Left forelimb (tissue), 1 donor: ENCODE measurements at places on chromosomes 1 and 21.

DNA sequence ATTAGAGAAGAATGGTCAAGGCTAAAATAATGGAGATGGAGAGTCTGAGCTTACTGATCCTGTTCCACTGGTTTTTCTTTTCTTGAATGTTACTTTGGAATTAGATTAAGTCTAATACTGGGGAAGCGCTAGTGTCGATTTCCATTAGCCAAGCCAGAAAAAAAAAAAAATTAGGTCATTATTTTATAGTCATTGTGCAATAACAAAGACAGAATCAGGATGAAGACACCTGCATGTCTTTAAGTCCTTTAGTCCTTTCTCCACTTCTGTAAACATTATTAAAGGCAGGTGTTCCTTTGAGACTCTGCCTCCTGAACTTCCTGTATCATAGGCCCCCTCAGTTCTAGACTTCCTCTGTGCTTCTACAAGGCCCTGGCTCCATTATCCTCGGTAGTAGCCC, 42.8 kb downstream of the MYSM1 start:
- DNase-seq = no peak

DNA sequence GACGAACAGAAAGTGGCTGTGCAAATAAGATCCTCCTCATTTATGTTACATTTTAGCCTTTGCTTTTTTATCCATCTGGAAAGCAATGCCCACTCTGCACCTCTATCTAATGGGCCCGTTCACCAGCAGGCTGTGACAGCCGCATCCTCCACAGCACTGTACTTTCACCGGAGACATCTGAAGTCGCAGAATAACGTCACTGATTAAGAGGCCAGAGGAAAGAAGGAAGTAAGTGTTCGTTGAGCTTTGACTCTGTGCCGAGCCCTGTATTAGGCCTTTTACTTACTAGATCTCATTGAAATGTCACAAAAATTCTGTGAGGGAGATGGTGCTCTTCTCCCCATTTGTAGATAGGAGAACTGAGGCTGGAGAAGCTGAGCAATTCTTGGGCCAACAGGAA, 62.3 kb downstream of the KAZN start:
- no peak for DNase-seq

DNA sequence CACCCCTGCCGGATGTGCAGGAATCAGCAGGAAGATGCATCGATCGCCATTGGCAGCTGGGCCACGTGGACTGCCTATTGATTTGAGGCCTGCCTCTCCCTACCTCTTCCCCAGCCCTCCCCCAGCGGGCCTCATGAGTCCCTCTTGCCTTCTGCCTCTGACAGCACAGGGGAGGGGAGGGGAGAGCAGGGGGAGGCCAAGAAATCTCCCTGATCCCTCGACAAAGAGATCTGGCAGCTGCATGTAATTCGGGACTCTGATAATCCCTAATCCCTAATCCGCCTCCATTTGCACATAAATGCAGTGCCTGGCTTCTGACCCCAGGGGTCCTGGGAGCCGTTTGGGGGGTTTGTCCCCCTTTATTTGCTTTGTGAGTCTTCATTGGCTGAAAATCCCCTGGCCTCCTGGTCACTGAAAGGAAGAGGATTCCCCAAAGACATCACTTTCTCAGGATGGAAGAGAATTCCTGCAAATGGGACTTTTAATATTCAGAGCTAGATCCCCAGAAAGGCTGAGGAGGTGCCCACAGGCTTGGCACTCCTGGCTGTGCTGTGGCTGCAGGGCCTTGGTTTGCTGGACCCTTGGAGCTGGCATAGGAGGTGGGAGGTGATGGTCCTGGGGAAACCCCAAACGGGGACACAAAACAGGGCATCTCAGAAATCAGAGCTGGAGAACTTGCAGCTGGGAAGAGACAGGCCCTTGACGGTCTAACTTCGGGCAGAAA, 239.4 kb upstream of the POU3F1 start:
- no peak for DNase-seq

DNA sequence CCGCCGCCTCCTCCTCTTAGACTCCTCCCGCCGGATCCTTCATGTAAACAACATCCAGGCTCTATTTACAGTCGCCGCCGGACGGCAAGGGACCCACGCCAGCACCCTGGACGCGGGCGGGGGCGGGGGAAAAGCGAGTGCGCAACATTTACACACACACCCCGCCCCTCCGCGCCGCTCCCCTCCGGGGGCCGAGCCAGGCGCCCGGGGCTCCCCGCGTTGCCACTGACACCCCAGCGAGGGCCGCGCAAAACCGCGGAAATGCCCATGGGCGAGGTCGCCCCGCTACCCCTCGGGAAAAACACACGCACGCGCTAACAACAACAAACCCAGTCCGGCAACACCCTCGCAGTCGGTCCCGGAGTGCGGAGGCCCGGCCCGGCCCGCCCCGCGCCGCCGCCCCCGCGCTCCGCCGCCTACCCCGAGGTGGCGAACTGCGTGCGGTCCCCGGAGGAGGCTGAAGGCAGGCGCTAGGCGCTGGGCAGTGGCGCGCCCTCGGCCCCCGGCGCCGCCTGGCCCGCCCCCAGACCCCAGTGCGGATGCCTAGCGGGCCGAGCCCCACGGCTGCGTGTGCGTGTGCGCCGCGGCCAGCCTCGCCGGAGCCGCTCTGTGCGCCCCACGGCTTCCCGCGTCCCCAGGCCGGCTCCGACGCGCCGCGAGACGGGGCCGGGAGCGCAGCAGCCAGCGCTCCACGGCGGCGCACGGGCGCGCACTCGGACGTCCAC, 81.1 kb upstream of the AK4 start:
- DNase-seq = peak; percentile 85

- DNase-seq = no peak
These were observed 349.1 kb downstream of the SEC16B start for GRCh38 chr1:177620636-177621190.

DNA sequence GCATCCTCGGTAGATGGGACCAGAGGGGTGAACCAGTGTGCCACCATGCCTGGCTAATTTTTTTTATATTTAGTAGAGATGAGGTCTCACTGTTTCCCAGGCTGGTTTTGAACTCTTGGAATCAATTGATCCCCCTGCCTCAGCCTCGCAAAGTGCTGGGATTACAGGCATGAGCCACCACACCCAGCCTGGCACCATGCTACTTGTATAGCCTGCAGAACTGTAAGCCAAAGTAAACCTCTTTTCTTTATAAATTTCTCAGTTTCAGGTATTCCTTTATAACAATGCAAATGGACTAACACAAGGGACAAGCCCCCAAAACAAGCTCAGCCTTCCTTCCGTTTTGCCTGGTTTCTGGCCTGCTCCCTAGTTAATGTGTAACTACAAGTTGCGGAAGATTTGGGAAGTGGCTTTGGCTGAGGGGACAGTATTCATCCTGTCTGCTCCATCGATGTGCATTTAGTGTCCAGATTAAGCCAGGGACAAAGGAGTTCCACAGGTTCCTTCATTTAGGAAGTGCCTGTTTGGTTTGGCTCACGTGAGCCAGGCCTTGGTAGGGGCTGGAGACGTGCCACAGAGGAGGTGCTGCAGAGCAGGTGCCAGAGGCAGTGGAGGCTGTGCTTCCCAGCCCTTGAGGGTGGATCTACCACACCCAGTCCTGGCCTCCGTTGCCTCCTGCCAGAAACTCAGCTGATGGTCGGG, 4.4 kb downstream of the AVPR1B start:
- no peak for DNase-seq

DNA sequence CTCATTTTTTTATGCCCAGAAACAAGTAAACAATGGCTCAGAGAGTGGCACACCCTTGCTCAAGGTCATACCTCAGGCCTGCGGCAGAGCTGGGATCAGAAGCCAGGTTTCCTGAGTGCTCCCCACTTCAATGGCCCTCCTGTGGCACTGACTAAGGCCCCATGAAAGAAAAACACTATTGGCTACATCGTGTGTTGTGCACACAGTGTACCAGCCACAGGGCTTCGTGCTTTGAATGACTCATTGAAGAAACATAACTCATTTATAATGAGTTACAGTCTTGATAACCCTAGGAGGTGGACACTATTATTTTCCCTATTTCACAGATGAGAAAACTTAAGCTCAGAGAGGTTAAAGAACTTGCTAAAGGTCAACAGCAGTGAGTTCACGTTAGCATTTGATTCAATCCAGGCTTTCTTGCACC, 91.2 kb downstream of the TRABD2B start:
- DNase-seq = no peak

- DNase-seq = no peak
These were observed 89.0 kb upstream of the PPM1J start for GRCh38 chr1:112803906-112804762.

GRCh38 chr1:3718764-3719163, 33.5 kb upstream of the CCDC27 start:
- no peak for DNase-seq

GRCh38 chr1:154833841-154834240, 36.2 kb downstream of the KCNN3 start:
- no peak for DNase-seq

GRCh38 chr1:39199593-39199992, 4.9 kb upstream of the MACF1 start:
- DNase-seq = no peak

- no peak for DNase-seq
These were observed 46.8 kb upstream of the ZC3H11B start for GRCh38 chr1:219659684-219660083.
